ENCODE measurements at places on chromosomes 1 and 21.

GRCh38 chr1:185039726-185040407 is 5.5 kb upstream of the RNF2 start:
- DNase-seq = no peak

GRCh38 chr21:35677298-35677841 is 383.0 kb downstream of the SETD4 start:
- DNase-seq = no peak

DNA sequence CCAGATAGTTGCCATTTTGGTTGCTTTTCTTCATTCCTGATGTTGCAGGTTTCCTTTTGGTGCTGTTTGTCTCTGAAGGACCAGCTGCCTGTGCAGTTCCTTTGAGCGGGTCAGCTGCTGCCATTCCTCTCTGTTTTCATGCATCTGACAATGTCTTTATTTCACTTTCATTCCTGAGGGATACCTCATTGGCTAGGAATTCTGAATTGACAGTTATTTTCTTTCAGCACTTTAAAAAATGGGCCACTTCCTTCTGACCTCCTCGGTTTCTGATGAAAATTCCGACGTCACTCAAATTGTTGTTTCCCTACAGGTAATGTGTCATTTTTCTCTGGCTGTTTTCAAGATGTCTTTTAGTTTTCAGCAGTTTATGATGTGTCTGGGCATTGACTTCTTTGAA is 24.8 kb downstream of the CCSAP start:
- no peak for DNase-seq

DNA sequence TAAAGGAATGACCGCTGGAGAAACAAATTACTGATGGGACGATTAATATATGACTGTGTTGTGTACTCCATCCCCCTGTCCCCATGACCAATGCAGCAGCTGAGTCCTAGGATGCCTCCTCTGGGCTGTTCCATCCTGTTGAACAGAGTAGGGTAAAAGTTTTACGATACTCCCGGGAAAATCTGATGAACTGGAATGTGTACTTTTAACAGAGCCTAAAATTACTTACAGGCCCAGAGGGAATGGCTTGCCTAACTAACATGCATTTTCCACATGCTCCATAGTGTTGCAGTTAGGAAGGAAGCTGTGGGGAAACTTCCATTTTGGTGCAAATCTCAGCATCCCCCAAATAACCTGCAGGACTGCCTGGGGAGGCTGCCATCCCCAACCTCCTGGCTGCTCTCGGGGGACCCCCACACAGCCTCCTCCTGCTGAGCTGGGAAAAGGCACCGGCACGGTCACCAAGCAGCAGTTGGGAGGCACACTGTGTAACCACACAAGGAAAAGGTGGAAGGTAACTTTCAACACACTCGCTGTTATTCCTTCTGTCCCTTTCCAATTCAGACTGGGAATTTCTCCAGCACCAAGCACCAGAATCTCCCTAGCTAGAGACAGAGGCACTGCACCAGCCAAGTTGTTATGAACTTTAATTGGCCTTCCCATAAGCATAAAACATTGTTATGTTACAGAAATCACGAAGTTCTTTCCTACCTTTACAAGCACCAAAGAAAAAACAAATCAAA is 97.2 kb downstream of the BCAR3 start:
- no peak for DNase-seq

DNA sequence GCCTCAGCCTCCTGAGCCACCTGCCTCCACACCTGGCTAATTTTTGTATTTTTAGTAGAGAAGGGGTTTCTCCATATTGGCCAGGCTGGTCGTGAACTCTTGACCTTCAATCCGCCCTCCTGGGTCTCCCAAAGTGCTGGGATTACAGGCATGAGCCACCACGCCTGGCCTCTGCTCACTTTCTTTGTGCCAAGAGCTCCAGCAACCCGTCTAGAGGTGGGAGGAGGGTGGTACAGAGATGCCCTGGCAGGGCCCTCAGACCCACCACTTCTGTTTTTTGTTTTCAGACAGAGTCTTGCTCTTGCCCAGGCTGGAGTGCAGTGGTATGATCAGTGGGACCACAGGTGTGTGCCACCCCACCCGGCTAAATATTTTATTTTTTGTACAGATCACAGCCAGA is 6.9 kb upstream of the SYNC start:
- no peak for DNase-seq

- DNase-seq = no peak
These were observed 1786.6 kb downstream of the PLA2G4A start for GRCh38 chr1:188615321-188615720.

GRCh38 chr1:82598812-82599211 is 798.1 kb downstream of the ADGRL2 start:
- DNase-seq = no peak

DNA sequence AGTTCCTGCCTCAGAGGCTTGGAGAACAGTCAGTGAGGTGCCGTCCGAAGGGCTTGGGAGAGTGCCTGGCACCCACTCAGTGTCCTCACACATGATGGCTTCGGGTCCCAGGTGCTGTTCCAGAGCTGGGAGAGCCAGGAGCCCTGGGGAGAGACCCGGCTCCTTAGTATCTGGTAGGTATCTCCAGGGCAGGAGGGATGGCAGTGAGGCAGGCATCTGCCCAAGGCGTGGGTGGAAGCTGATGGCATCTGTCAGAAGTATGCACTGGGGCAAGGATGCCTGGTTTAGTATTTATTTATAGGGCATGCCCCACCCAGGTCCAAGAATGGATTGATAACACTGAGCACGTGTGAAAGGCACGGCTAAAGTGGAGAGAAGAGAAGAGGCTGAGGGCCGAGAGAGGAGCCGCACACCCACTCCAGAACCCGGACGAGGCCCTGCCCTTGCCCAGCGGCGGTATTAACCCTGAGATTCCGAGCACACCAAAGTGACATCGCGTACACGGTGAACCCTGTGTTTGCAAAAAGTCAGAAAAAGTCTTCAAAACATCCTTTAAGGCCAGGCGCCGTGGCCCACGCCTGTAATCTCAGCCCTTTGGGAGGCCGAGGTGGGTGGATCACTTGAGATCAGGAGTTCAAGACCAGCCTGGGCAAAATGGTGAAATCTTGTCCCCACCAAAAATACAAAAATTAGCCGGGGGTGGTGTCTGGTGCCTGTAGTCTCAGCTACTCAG is 2.4 kb downstream of the TP73 start:
- DNase-seq = no peak

- DNase-seq = no peak
These were observed 45.3 kb upstream of the CACNA1E start for GRCh38 chr1:181438013-181438412.

- DNase-seq = peak; percentile 47
These were observed 35.7 kb upstream of the MTR start for GRCh38 chr1:236759252-236759859.

GRCh38 chr1:68147534-68148171 is 84.7 kb downstream of the WLS start:
- DNase-seq = no peak

GRCh38 chr21:22450507-22450906 is 1452.3 kb downstream of the NCAM2 start:
- no peak for DNase-seq

DNA sequence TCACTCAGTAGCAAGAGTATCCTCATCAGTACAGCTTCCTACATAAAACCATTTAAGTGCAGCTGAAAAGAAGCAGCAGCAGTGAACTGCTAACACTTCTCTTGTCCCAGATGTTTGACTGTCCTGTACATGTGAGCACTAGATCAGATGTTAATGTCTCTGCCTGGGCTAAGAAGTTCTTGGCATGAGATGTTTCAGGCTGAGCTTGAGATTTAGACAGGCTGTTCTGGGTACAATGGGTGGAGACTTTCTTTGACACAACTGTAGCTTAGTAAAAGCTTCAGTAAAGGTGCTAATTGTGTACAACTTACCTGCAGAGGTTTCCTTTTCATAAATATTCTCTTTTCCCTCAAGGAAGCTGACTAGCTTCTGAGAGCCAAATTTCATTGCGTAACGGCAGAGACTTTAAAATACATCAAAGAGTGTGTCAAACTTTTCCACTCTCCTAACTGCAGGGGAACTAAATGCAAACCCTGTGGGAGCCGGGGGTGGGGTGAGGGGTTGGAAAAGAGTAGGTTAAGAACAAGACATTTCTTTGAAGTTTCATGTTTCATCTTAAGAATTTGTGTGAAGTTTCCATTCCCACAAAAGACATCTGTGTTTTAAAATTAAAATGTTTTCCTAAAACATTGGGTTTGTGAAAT is 82.1 kb upstream of the CCDC190 start:
- no peak for DNase-seq

DNA sequence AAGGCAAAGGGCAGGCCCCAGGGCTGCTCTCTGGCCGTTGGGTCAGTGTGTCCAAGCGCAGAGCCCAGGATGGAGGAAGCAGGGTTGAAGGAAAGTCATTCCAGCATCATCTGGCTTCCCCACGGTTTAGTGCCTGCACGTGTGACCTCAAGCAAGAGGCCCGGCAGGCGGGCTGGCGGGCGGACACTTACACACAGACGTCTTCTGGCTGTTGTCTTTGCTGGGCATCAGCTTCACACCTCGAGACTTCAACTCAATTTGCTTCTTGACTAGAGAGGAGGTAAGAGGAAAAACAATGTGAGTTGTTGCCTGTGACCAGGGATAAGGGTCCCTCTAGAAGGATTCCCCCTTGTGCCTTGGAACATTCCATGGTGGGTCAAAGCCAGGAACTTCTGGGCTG is 38.4 kb upstream of the HMGB4 start:
- no peak for DNase-seq

- no peak for DNase-seq
These were observed 1.1 kb downstream of the C21orf58 start for GRCh38 chr21:46322351-46323226.

- DNase-seq = no peak
These were observed 66.7 kb downstream of the MAB21L3 start for GRCh38 chr1:116177861-116178260.

DNA sequence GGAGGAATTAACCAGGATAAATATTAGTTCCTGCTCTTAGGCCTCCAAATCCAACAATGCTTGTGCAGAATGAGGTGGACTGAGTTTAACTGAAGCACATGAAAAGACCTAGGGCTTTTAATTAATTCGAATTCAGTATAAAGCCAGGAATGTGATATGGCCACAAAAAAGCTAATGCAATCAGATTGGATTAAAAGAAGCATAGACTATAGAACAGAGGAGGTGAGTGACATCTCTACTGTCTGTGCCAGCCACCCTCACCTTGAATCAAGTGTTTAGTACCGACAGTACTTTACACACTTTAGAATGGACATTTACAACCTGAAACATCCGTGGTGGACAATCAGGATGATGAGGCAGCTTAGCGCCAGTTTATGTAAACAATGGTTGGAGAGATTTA is 62.1 kb downstream of the CNIH3 start:
- DNase-seq = no peak

DNA sequence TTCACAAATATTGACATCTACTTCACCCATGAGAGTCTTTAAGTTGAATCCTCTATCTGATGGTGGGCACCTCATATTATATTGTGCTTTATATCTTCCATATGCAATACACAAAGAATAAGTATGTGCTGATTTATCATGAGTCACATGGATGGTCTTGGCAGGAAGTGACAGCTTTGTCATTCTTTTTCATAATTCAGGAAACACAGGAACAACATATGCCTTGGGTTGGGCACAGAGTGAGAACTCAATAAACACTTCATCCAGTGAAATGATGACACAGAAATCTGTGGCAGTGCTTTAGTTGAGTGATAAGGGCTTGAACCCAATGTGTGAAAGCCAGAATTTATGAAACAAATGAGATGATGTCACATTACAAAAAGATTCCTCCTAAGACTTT is 41.2 kb downstream of the GADD45A start:
- no peak for DNase-seq

- DNase-seq = no peak
These were observed 25.0 kb upstream of the PHTF1 start for GRCh38 chr1:113784104-113784779.

DNA sequence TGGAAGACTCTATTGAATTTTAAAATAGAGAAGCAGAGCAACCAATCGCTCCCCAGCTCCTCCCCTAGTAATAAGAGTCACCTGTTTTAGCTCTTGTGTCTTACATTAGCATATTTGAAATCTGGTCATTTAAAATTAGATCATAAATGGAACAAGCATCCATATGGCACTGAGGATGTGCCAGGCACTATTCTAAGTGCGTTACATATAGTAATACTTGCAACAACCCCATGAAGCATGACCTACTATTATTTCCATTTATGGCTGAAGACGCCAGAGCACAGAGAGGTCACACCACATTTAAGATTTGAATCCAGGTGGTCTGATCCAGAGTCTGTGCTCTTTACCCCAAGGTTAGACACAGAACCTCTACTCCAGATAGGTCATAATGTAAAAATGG is 82.0 kb upstream of the HIVEP3 start:
- DNase-seq = no peak

DNA sequence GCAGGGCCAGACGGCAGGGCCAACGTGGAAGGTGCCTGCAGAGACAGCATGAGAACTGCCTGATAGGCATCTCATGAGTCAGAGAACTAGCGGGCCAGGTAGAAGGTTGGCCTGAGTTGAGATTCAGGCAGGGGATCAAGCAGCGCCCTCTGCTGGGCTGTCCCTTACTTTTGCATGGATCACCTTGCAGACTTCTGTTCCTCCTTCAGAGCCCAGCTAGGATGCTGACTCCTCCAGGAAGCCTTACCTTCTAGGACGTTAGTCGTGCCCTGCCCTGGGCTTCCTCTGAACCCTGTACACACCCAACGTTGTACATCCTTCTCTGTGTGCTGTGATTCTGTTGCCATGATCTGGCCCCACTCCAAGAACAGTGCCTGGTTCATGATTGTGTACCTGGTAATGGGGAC is 231.3 kb upstream of the VAMP3 start:
- no peak for DNase-seq

GRCh38 chr1:37999430-38000232 is 5.7 kb downstream of the FHL3 start:
- DNase-seq = peak; percentile 29

DNA sequence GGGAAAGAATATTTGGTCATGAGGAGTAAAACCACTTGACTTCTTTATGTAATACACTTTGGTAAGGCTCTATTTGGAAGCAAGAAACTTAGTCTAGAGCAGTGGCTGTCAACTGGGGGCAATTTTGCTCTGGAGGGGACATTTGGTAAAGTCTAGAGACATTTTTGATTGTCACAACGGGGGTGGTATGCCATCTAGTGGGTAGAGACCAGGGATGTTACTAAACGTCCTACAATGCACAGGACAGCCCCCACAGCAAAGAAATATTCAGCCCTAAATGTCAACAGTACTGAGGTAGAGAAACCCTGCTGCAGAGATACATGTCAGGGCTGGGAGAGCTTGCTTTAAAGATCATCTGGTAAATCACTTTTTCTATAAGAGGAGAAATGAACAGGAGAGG is 13.5 kb downstream of the FUCA1 start:
- DNase-seq = no peak

DNA sequence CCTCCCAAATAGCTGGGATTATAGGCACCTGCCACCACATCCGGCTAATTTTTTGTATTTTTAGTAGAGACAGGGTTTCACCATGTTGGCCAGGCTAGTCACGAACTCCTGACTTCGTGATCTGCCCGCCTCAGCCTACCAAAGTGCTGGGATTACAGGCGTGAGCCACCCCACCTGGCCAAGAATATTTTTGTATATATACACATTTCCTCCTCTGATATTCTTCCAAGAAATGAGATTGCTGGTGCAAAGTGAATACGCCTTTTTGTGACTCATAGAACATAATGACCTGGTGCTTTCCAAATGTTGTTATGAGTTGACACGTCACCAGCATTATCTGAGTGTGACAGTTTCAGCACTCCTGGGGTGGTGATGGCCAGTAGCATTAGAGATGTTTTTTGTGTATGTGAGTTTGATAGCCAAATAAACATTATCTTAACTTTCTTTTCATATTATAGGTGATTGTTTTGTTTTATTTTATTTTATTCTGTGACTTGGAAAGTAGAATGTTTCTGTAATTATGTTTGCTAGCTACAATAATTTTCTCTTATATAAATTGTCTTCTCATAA is 54.9 kb downstream of the KCNK1 start:
- no peak for DNase-seq

GRCh38 chr1:81349194-81349965 is 451.4 kb upstream of the ADGRL2 start:
- no peak for DNase-seq
